ENCODE measurements at places on chromosomes 13 and 19.

DNA sequence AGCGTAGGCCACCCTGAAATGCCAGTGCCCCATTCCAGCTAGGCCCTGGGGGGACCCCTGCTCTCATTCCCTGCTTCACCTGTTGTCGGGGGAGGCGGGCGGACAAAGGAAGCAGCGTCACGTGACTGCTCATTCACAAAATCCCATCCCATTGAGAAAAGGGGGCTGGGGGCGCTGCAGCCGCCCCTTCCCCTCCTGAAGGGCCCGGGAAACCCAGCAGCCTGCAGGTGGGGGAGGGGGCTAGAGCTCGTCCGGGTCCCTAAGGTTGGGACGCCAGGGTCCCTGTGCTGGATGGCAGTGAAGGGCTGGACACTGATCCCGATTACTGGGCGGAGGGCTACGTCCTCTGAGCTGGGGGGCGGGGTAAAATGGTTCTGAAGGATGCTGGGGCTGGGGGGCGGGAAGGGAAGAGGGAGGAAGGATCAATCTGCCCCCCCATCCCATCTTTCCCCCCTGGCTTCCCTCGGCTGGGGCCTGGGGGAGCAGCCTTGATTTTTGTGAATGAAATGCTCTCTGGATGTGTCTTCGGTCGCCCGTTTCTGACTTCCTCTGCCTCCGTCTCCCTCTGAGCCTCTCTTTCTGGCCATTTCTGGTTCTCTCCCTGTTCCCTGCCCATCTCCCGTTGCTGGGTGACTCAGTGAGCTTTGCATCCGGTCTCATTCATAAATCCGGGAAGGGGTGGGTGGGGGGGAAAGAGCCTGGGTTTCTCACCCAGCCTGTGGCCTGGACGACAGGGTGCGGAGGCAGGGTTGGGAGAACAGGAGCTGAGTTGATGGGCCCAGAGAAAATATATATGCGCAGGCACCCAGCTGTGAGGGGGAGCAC lies 816 bp downstream of the SPRED3 start:
- DNase-seq = peak; percentile 89

DNA sequence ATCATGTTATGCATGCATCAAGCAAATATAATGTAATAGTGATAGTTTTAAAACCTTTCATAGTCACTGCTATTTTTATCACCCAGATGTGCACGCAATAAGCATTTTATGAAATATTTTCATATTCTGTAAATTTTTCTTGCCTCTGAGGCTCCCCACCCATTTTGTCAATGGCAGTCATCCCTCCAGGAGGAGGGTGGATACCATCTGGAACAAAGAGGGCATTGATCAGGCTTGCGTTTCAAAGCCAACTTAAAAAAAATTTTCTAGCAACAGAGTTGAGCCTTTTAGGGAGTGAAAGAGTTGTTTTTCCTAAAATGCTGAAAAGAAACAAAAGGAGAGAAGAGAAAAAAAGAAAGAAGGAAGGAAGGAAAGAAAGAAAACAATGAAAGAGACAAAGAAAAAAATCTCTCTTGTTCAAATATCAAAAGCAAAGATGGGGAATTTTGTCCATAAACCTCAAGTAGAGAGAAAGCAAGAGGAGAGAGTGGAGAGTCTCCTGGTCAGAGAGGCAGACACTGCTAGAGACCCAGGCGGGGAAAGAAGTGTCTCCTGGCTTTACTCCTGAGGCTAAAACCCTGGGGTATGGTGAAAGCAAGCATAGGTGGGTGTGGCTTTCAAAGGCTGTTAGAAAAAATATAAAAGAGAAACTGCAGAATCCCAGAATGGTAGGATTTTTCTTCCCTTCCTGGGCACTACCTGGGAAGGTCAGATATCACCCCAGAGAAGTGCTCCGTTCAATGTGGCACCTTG lies 63.6 kb upstream of the KLF12 start:
- DNase-seq = no peak

DNA sequence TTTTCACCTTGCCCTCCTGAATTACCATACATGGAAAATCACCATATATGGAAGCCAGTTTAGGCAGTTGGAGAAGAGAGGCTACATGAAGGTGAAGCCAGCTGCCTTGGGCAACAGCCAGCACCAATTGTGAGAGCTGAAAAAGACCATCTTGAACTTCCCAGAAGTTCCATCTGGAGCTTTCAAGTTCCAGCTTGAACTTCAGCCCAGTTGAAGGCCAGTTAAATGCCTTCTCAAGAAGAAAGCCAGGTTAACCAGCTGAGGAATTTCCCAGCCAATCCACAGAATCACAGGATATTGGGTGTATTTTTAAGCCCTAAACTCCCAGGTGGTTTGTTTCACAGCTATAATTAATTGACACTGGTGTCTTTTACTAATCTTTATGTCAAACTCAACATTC lies 713.6 kb upstream of the MIR17HG start:
- DNase-seq = no peak

DNA sequence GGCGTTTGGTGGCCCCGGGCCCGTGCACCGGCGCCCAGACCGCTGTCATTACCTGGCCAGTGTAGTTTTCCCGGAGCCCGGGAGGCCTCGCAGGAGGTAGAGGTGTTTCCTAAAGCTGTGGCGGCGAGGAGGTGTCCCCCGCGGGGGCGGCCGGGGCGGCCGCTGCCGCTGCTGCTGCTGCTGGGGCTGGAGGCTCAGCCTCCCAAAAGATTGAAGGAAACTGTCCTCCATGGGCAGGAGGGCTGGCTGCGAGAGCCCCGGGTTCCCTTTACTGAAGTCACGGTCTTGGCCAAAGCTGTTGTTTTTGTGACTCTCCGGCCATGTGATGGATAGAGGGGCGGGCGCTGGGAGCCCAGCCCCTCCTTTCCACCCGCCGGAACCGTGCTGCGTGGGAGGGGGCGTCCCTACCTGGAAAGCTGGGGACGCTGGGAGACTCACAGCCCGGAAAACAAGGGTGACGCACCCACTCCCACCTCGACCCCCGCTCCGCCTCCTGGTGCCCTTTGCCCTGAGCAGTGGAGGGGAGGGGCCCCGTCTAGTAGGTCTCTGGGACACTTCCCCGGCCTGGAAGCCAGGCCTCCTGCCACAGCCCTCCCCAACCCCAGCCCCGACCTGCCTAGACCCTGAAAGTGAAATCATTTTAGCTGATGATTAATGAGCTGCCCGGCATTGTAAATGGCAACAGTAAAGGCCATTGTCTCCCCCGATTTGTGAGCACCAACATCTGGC lies at the start of gene N4BP2L1:
Gene N4BP2L1 (minus strand): TSS at position 279 of the 729 bp plus-strand sequence. CDS start 48 bp downstream, at position 231.
- peak; percentile 83 for DNase-seq

- peak; percentile 67 for DNase-seq
Observed at GRCh38 chr19:47778954-47779351, 450 bp downstream of the SELENOW start.

DNA sequence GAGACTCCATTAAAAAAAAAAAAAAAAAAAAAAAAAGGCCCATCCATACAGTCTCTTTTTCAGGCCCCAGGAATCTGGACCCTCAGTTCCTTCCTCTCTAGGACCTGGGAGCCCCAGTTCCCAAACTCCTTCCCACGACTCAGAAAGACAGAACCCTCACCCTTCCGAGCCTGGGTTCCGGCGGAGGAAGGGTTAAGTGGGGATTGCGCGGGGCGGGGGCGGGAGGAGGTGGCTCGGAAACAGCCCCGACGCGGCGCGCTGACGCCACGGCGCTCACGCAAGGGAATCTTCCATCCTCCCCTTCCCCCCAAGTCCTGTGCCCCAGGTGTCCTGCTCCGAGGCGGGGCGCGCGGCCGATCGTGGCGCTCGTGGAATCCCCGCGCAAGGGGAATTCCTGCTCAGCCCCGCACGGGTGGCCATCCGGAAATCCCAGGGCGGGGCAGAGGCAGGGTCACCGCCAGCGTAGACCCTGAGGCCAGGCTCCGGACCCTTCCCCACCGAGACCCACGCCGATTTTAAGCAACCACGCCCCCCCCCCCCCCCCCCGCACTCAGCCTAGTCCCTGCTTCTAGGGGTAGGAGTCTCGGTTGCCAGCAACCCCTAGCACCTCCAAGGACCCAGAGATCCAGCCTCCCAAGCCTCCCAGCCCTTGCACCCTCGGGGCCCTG lies 659 bp downstream of the NFKBID start:
- DNase-seq = peak; percentile 93

DNA sequence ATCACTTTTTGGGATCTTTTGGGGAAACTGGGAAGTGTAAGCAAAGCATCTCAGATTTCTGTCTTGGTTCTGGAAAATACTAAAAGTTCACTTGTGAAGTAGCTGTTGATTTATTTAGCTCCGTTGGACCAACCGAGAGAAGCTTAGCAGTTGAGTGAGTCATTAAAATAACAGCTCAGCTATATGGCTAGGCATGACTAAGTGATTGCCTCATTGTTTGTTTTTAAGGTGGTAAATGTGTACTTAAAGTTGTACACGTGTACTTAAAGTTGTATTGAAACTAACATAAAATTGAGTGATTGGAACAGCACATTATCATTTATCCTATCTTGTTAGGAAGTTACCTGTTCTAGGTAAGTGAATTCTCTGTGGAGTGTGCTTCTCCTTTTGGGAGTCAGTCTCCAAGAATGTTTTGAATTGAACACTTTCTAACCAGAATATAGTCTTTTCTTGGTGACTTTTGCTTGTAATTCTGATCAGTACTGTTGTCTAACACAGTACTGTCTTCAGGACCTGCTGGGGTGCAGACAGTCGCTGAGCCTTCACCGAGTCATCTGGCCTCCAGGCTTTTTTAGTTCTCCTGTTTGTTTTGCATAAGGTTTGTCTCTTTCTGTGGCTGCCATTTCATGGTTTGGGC lies 2.9 kb upstream of the DCUN1D2 start:
- DNase-seq = no peak

- DNase-seq = no peak
Observed at GRCh38 chr13:77000475-77000874, 8.6 kb downstream of the CLN5 start.

GRCh38 chr19:4678881-4679790 lies 9.0 kb upstream of the MYDGF start:
- DNase-seq = peak; percentile 99

GRCh38 chr19:39937094-39937720 lies 2.8 kb upstream of the FCGBP start:
- DNase-seq = no peak

DNA sequence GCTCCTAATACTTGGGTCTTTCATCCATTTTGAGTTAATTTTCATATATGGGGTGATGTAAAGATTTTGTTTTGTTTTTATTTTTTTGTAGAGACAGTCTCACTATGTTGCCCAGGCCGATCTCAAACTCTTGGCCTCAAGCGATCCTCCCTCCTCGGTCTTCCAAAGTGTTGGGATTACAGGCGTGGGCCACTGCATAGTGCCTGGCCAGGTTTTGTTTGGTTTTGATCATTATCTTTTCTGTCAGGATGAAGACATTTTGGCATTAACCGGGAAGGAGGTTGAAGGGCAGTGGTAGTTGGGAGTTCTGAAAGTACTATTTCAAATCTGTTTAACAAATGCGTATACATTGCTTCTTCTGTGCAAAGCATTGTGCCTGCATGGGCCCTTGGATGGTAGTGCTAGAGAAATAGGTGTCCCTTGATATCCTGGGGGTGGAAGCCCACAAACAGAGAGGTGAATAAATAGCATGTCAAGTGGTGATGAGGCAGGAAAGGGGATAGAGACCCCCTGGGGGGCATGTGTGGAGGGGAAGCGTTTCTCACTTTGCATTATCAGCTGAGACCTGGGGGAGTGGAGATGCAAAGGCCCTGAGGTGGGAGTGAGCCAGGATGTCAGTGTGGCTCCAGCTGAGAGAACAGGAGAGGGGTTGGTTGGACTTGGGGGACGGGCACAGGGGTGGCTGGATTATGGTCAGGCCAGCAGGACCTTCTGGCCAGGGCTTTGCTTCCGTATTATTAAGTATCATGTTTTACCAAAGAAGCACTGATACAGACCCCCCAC lies 41.4 kb downstream of the GATAD2A start:
- DNase-seq = peak; percentile 57

GRCh38 chr19:45403781-45404556 lies 900 bp downstream of the PPP1R13L start:
- peak; percentile 88 for DNase-seq

DNA sequence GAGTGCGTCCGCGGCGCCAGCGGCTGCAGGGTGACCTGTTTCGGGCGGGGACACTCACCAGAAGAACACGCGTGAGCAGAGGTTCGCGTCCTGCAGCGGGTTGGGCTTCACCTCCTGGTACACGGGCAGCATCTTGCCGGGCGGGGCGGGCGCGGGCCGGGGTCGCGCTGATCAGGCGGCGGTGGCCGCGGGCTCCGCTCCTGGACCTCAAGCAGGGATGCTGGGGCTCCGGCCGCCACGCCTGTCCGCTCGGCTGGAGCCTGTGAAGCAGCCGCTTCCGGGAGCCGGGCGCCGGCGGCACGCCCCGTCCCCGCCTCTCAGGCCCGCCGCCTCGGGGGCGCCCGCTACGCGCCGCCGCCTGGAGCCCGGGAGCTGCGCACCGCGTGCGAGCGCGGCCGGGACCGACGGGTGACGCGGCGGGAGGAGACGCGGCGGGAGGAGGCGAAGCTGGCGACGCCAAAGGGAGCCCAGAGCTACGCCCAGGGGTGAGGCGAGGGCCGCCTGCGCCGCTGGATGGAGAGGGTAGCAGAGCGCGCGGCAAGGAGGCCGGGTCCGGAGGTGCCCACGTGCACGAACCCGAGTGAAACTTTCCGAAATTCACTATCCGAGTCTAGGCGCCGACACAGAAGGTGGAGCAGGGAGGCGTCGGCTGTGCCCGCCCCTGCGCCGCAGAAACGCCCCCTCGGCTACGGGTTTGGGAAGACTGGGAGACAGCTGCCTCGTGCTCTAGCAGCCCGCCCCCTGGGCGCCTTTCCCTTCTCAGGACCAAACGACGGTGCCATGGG lies at the start of gene ABCC4:
Gene ABCC4 (minus strand): TSS at position 269 of the 785 bp plus-strand sequence. CDS start 137 bp downstream, at position 132.
- DNase-seq = peak; percentile 94

DNA sequence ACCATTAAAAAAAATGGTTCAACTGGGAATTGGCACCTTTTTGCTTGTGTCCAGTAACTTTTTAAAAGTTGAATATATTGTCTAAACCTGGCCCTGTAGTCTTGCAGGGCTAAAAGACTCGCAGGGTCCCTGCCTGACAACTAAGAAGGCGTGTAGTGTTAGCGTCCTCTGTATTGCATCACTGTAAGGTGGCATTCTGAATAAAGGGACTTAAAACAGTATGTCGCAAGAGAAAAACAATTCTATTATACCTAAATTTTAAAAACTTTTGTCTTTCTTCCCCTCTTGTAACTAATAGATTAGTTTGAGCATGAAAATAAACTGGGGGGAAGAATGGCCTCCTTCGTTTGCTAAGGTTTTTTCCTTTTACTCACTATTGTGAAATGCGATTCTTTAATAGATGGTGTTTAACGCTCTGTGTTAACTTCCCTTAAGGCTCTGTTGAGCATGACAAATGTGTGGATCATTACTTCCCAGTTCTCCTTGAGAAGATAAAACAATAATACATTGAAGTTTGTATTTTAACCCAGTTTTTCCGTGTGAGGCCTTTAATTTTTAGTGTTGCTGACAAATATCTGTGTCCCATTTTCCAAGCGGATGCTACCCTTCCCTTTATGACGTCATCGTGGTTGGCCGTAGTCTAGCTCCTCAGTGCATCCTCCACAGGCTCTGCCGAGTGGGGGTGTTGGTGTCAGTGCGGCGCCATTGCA lies 134.6 kb downstream of the KATNAL1 start:
- no peak for DNase-seq

GRCh38 chr13:44758630-44759383 lies 182.7 kb upstream of the TSC22D1 start:
- DNase-seq = no peak
